AG08395 (cell line): ENCODE measurements at places on chromosomes 3 and 15.
A peak's percentile ranks its signal among the peaks of the same experiment; 100 is the strongest.

- DNase-seq = no peak
Measured at GRCh38 chr3:46847744-46848143, 15.5 kb downstream of the MYL3 start.

- no peak for DNase-seq
Measured at GRCh38 chr15:75197062-75197630, 4.5 kb upstream of the C15orf39 start.

GRCh38 chr3:78143000-78143399 lies 1103.1 kb downstream of the ROBO2 start:
- DNase-seq = no peak

DNA sequence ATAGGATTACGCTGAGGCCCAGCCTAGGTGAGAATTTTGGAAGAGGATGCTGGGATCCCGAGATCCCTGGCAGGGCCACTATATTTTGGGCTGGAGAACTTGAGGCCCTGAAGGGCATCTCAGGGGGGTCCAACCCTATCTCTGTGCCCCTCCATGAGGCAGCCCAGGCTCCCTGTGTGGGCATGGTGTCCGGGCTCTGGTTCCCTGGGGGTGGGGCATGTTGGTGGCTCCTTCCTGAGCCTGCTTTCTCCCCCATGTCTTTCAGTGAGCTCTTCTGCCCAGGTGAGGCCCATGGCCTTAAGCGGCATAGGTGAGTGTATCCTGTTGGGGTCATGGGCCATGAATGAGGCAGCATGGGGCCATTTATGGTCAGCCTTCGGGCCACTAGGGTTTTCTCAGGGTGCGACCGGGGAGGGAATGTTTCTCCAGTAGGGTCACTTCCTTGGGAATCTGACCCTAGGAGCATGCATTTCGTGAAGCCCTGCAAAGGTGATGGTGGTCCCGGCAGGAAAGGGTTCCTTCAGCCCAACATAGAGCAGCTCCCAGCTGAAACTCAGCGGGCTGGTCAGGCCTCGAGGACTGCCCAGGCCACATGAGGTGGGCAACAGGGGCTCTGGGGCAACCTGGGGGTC lies 191.3 kb downstream of the UBE3A start:
- DNase-seq = no peak

DNA sequence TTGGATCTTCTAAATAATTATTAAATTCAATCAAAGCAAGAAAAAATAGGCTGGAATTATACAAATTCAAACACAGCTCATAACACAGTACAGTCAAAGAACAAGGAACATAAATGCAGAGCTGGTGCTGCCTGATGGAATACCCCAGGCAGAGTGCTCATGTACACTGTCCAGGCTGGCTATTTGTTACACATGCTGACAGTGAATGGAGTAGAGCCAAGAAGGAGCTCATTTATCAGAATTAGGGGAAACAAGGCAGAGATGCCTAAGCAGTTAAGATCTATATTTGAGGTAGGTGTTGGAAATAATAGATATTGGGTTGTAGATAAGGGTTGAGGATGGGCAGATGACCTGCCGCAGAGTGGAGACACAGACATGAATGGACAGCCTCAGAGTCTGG lies 788.2 kb upstream of the ARPP21 start:
- DNase-seq = no peak

- no peak for DNase-seq
Measured at GRCh38 chr3:57956833-57957174, 51.4 kb upstream of the FLNB start.

DNA sequence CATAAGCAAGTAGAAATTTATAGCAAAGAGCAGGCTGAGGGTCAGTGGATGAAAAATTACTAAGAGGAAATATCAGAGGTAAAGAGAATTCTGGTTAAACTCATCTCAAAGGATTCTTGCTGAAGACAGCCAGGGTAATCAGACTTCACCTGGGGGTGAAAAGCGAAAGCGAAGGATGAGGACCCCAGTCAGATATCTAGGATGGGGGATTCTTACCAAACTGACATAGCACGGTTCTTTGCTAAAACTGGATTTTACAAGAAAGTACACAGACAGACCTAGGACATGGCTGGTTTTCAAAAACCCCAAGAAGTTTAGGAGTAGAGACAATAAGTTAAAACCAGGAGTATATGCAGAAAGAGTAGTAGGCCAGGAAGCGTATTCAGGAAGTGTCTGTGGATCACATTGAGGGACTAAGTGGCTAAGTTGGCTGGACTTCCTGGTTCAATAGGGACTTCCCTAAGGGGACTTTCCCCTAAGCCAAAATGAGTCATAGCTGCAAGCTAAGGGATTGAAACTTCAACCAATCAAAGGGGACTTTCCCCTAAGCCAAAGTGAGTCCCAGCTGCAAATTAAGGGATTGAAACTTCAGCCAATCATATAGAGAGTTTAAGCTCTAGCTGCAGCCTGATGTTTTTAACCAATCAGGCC lies 2.4 kb upstream of the CFAP91 start:
- no peak for DNase-seq

DNA sequence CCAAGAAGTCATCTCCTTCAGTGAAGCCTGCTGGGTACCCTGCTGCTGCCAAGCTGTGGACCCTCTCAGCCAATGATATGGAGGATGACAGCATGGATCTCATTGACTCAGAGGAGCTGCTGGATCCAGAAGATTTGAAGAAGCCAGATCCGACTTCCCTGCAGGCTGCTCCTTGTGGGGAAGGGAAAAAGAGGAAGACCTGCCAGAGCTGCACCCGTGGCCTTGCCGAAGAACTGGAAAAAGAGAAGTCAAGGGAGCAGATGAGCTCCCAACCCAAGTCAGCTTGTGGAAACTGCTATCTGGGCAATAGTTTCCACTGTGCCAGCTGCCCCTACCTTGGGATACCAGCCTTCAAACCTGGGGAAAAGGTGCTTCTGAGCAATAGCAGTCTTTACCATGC lies 13.7 kb upstream of the ANP32A start:
- no peak for DNase-seq

GRCh38 chr3:141602706-141603105 lies 115.9 kb downstream of the RASA2 start:
- no peak for DNase-seq

- peak; percentile 53 for DNase-seq
Measured at GRCh38 chr15:85589851-85590250, 204.9 kb downstream of the KLHL25 start.

- DNase-seq = no peak
Measured at GRCh38 chr15:66999046-66999968, 66.1 kb upstream of the SMAD3 start.

- no peak for DNase-seq
Measured at GRCh38 chr15:60803059-60803458, 324.1 kb upstream of the ICE2 start.

- DNase-seq = no peak
Measured at GRCh38 chr3:171150945-171151344, 124.4 kb upstream of the SLC2A2 start.

GRCh38 chr3:186058225-186058624 lies 50.7 kb downstream of the ETV5 start:
- no peak for DNase-seq

DNA sequence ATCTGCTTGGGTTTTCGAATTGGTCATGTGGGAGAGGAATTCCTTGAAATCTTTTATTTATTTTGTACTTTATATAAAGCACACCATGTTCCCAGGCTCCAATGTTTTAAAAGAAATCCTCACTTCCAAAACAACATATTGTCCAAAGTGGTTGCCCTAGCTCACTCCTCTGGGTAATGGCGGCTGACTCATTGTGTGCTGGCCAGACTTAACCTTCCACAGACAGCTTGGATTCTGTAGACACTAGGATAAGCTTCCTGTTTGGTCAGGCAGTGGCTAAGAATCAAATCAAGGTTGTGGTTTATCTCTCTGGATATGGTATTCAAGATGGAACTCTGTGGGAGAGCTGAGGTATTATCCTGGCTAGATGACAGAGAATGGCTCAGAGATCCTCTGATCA lies 55.8 kb upstream of the FAM98B start:
- peak; percentile 87 for DNase-seq

- DNase-seq = no peak
Measured at GRCh38 chr3:77535116-77535515, 495.2 kb downstream of the ROBO2 start.

DNA sequence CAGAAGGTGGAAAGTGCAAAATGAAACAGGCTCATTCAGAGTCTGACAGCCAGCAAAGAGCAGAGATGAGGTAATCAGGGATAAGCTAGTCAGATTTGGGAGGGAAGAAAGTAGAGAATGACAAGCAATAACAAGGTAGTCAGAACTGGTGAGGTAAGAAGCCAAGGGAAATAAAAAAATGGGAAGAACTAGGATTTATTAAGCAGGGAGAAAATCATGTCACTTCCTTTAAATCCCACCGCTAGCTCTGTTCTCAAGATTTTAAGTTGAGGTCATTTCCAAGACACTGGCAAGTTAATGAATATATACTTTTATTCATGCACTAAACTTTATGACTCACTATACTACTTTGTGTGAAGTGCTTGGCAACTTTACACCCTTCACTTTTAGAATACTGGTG lies 1106.8 kb downstream of the IGSF11 start:
- DNase-seq = no peak

DNA sequence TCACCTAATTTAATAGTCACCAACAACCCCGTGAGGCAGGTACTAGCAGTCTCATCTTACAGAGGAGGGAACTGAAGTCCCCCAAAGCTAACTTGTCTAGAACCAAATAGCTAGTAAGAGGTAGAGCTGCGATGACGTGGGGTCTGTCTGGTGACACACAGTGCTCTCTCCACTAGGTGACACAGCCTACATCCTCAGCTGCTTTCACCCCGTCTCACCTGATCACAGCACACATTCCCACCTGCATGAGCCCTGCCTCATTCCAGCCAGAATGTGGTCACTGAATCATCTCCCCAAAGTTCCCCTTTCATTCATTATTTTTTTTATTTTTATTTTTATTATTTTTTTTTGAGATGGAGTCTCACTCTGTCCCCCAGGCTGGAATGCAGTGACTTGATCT lies 21.3 kb upstream of the MAGEF1 start:
- no peak for DNase-seq

DNA sequence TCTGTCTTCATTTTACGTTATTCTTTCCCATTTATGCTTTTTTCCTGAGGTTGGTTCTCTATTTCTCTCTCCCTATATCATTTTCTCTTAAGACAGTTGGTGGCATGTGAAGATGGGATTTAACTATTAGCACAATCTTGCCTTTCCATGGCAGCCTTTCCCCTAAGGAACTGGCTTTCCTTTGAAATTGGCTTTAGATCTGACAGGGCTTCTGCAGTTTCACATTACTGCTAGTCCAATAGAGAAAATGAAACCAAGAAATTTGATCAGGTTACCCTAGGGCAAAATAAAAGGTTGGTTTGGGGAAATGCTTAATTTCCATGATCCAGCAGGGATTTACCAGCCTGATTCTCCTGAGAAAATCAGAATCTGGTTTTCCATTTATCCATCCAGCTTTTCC lies 22.7 kb upstream of the CHL1 start:
- no peak for DNase-seq

DNA sequence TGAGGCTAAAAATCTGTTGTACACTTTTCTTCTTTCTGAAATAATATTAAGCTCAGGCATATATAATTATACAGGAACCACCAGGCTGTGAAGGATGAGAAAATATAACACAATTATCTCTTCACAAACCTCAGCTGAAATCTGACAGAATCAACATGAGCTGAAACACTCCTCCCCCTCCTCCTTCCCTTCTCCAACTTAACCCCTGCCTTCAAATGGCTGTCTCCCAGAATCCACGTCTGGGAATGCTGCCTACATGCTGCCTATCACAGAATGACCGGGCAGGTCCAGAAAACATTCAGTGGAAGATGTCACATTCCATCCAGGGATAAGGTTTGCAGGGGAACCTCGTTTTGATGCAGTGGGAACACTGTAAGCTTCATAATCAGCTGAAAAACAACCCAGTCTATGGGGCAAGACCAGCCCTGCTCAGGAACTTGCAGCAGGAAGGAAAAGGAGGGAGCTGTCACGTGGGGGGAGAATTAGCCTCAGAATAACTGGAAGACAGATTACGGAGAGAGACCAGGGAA lies 44.0 kb upstream of the SEMA6D start:
- DNase-seq = no peak

GRCh38 chr3:32844914-32845313 lies 27.1 kb downstream of the TRIM71 start:
- DNase-seq = no peak

DNA sequence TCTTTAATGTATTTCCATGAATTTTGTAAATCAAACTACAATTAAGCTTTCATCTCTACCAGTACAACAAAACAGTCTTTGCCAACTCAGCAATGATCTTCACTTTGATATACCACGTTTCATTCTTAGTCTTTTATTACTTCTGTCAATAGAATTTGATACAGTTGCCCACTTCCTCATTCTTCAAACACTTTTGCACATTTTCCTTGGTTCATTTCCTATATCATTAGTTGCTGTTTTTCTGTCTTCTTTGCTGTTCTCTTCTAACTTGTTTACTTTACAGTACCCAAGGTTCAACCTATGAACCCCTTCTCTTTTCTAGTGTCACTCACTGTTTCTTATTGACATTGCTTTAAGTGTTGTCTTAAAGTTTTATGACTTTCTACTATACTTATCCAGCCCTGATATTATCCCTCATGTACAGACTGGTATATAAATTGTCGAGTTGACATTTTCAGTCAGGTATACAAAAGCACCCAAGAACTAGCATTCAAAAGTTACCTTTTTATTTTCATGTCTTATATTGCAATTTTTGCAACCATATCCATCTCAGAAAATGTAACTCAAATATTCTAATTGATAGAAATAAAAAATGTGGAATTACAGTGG lies 903.1 kb downstream of the NSUN3 start:
- no peak for DNase-seq

DNA sequence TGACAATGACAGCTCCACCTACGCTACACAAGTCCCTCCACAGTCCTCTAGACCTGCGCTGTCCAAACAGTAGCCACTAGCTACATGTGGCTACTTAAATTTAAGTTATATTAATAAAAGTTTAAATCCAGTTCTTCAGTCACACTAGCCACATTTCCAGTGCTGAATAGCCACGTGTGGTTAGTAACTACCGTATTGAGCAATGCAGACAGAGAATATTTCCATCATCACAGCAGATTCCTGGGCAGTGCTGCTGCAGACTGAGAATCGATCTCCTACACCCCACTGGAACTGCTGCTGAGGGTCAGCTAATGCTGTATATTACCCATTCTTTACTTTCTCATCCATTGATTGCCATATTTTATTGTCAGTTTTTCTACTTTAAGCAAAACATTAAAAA lies 40.9 kb downstream of the HDC start:
- peak; percentile 58 for DNase-seq
